ENCODE measurements at places on chromosomes 4 and X.
A peak's percentile ranks its signal among the peaks of the same experiment; 100 is the strongest.

GRCh38 chrX:153554519-153555167 is 37.2 kb downstream of the ATP2B3 start:
- DNase-seq: peak; percentile 85

DNA sequence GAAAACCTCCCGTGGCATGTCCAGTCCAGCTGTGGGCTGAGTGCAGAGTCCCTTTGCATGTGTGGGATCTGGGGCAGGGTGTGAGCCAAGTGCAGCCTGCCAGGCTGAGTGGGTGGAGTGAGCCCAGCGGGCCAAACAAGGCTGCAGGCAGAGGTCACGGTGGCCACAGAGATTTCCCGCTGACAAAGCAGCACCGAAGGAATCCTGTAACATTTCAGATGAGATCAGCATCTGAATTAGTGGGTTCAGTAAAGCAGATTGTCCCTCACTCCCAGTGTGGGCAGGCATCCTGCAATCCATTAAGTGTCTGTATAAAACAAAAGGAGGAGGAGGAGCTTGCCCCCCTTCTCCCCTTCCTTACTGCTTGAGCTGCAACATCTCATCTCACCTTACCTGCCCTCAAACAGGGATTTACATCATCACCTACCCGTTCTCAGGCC is 324.4 kb downstream of the FAT4 start:
- no peak for DNase-seq

DNA sequence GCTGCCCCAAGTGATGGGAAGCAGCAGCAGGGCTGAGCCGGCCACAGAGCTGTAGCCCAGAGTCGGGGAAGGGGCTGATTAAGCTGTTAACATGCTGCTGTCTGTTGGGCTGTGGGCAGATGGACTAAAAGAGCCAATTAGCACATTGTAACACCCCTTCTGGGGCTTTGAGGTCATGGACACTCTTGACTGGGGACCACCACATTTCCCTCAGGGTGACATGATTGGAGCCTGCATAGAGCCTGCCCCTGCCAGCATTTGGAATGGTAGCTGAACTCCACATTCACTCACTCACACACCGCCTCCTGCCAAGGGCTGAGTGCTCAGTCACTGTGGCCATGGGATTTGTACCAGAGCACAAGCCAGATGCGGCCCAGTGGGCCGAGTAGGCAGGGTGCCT is 646.9 kb downstream of the FAT4 start:
- DNase-seq: no peak

DNA sequence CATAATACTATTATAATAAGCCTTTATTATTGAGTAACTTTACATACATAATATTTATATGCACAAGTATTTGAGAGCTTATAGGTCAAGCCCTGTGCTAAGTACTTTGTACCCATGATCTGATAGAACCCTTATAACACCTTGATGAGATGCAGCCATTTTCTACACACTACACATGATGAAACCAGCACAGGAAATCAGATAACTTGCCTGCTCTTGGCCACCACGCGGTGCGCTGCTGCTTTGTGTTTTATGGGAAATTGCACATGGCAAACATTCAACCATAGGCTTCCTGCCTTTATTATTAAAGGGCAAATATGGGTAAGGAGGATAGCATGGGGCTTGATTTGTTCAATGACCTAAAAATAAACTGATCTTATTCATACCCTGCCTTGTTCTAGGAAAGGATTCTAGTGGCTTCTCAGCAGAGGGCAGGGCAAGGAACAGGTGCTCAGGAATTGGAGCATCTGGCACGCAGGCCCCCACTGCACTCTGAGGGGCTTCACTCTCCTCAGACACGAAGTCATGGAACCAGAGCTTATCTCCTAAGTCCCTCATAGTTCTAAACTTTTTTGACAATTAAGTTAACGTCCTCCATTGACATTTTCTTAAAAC is 31.6 kb upstream of the NAP1L5 start:
- no peak for DNase-seq

DNA sequence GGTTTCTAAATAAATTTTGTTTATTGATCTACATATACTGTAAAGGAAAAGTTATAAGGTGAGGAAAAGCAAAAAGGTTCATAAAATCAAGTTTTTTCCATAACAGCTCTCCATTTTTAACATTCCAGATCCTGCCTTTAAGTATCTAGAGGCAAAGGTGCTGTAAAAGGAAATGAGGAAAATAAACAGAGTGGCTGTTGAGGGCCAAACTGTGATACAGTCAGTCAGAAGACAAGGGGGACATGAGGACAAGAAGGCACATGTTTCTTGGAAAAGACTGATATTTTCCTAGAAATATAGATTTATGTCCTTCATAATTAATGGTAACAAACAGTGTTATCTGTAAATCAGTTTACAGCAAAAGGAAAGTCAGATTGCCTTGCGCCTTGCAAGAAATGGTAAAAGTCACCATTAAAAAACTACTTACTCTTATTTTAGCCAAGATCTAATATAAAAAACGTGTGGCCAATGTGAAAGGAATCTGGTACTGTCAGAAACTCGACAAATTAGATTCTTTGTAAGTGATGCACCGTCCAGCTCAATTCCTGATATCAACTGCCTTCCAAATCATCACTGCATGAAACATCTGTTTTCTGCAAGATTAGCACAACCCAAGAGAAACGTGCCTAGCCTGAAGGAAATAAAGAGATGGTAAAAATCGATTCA is 34.0 kb upstream of the VEGFD start:
- DNase-seq: no peak

GRCh38 chr4:67883902-67884301 is at the start of gene TMPRSS11D:
TSS of gene TMPRSS11D (minus strand) at chr4:67884002. CDS start at chr4:67883933, 69 bp downstream.
- DNase-seq: no peak

Data from Karpas-422 (cell line).